ENCODE measurements at places on chromosomes 2 and 18.

GRCh38 chr2:186559848-186560247, 30.0 kb upstream of the ITGAV start:
- no peak for DNase-seq

- no peak for DNase-seq
Measured at GRCh38 chr2:178913049-178913441, 105.8 kb upstream of the TTN start.

DNA sequence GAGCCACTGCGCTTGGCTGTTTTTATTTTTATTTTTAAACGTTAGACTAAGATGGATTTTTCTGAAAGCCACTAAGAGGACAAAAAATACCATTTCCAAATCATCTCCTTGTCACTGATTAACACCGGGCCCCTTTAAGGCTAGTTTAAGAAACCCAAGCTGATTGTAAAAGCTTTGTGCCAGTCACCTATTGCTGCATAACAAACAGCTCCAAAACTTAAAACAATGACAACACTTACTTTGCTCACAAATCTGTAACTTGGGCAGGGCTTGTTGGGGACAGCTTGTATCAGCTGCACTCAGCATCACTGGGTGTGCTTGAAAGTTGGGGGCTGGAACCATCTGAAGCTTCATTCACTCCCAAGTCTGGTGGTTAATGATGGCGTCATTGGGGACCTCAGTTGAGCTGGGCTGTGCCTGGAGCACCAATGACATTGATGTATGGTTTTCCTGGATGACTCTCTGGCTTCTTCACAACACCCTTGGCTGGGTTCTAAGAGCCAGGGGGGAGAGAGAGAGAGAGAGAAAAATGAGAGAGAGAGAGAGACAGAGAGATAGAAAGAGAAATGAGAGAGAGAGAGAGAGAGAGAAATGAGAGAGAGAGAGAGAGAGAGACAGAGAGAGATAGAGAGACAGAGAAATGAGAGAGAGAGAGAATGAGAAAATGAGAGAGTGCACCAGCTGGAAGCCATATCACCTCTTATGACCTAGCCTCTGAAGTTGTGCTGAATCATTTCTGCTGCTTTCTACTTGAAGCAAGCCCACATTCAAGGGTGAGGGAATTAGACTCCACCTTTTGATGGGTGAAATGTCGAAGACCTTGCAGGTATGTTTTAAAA, 26.0 kb upstream of the ATG16L1 start:
- DNase-seq, result no peak

DNA sequence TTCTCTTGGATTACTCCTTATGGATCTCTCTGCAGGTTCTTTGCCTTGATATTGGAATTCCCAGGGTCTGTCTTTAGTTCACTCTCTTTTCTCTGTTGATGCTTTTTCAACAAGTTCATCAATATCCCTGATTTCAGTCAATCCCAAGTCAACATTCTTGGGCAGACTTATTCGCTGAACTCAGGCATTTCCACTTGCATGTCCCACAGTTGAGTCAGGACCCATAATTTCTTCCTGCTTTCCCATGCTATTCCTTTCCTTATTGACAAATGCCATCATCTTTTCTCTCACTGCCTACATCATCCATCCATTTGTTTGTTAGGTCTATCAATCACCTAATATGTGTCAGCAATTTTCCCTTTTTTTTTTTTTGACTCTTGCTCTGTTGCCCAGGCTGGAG, 11.6 kb downstream of the GPD2 start:
- DNase-seq, result no peak

- DNase-seq, result no peak
Measured at GRCh38 chr2:231935815-231936214, 9.6 kb upstream of the NPPC start.

- no peak for DNase-seq
Measured at GRCh38 chr2:128617029-128617590, 298.4 kb upstream of the HS6ST1 start.

- DNase-seq, result no peak
Measured at GRCh38 chr2:16777123-16777870, 111.7 kb upstream of the CYRIA start.

DNA sequence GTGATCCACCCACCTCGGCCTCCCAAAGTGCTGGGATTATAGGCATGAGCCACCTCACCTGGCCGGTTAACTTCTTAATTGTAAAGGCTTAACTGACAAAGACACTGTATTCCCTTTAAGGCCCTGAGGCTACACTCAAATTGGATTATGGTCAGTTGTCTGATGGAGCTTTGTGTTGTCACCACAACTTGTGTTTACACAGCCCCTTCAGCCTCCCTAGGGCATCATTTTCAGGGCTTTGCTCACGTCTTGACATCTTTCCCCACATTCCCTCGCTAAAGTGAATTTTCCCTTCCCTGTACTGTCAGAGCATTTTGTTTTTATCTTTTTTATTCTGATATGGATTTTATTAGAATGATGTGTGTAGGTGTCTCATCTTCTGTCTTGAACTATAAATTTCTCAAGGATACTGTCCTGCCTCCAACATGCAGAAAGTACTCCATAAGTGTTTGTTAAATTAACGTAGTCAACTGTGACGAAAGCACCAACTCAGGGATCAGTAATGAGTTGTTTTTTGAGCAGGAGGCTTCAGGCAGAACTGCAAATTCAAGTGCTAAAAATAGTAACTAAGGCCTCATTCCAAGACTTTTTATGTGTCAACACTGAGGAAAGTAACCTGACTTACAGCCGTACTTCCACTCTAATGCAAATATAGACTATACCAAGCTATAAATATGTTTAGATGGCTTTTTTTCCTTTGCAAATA, 77.1 kb upstream of the NARS1 start:
- DNase-seq, result no peak
